T-cell (primary cell): ENCODE measurements at places on chromosomes 4 and X.

GRCh38 chr4:176566769-176567168, 226.0 kb downstream of the VEGFC start:
- no peak for DNase-seq

- DNase-seq: no peak
Observed at GRCh38 chr4:35252866-35253265, 991.4 kb downstream of the ARAP2 start.

GRCh38 chr4:20176881-20177280, 74.8 kb upstream of the SLIT2 start:
- no peak for DNase-seq

DNA sequence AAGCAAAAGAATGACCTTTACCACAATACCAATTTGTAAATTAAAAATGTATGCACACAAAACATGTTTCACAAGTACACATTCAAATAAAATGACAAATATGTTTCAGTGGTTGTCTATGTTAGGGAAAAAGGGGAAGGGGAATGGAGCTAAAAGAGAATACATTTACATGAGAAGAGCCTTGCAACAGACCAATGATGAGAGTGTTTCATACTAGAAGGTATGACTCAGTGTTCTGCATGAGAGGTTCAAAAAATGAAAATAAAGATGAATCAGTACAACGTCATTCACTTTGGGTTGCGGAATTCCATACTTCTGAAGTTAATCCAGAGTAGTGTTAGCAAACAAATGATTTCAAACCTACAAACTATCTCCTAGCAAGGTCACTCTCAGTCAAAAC, 51.7 kb downstream of the RPGR start:
- no peak for DNase-seq

- DNase-seq: no peak
Observed at GRCh38 chrX:100297728-100298127, 112.3 kb downstream of the PCDH19 start.

- no peak for DNase-seq
Observed at GRCh38 chr4:13514722-13515121, 29.6 kb downstream of the NKX3-2 start.

DNA sequence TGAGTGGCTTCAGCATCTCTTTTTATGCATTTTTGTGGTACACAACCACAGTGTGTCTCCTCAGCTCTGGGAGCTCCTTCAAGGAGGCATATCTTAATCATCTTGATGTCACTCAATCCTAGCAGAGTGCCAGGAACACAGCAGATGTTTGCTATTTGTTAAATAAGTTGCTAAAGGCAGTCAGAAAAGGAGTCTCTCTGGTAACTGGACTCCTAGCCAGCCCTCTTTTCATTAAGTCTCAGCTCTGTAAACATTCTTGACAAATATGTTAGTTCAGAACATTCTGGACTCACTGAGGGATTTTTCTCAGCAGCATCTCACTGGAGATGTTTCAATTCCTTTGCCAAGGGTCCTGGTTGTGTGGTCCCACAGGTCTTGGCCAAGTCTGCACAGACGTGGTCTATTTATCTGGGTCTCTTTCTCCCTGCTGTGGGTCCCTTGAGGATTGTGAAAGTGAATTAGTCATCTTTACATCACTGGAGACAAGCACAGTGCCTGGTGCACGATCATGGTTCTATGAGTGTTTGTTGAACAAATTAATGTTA, 20.3 kb upstream of the FAM9C start:
- DNase-seq: no peak

DNA sequence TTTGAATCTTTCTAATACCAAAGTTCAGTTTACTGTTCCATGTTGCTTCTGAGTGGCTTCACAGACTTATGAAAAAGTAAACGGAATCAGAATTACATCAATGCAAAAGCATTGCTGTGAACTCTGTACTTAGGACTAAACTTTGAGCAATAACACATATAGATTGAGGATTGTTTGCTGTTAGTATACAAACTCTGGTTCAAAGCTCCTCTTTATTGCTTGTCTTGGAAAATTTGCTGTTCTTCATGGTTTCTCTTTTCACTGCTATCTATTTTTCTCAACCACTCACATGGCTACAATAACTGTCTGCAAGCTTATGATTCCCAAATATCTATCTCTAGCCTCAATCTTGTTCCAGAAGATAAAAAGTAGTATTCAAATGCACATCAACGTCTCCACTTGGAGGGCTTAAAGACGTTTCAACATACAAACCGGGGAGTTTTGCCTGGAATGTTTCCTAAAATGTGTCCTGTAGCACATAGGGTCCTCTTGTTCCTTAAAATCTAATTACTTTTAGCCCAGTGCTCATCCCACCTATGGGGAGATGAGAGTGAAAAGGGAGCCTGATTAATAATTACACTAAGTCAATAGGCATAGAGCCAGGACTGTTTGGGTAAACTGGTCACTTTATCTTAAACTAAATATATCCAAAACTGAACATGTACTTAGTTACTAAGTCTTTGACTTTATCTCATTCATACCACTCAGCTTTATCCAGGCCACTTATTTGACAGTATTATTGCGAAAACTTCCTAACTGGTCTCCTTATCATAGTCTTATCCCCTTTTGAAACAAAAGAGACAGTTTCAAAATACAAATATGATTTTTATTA, 3.6 kb upstream of the AFP start:
- DNase-seq: no peak

GRCh38 chr4:140252141-140252741, 98.3 kb upstream of the MAML3 start:
- no peak for DNase-seq

GRCh38 chr4:1798580-1799386, 5.7 kb downstream of the FGFR3 start:
- DNase-seq: no peak

DNA sequence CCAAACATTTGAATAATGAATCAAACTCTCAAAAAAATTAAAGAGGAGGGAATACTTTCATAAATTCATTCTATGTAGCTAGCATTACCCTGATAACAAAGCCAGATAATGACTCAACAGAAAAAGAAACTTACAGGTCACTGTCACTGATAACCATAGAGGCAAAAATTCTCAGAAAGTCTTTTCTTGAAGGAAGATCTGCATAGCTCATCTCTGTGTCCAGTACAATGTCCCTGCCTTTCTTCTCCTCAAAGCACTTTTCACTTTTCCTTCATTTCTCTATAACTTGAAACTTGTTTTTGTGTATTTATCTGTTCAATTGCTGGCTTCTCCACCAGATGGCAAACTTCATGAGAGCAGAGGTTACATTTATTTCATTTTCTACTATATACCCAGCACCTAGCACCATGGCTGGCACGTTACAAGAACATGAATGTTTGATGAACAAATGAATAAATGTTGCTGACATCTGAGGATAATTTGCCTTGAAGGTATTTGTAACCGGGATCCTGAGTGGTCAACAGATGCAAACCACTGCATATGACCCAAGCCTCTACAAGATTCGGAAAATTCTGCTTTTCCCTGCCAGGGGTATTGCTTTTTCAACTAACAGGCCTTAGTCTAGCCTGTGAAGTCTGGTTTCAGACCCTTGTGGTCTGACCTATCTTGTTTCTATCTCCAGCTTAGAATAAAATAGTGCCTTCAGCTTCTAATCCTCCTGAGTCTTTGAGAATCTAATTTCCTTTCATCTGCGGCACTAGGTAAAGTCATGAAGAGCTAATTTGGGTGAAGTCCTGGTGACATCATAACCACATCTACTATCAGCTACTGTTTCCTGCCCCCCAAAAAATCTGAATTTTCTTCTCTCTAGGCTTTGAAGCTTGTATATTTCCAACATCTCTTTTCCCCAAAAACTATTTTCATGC, 52.5 kb upstream of the ANTXR2 start:
- DNase-seq: peak; percentile 46

GRCh38 chr4:73668782-73669201, 48.6 kb upstream of the RASSF6 start:
- no peak for DNase-seq

DNA sequence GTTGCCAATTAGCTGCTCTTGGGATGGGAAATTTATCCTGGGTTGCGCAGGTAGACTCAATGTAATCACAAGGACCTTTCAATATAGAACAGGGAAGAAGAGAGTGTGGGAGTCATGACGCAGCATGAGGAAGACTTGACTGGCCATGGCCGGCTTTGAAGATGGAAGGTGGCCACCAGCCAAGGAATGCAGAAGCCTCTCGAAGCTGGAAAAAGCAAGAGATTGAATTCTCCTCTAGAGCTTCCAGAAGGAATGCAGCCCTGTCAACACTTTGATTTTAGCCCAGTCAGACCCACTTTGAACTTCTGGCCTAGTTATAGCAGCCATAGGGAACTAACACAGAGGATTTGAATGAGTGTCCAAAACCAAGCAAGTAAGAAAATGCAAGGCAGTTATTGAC, 14.7 kb upstream of the SH3KBP1 start:
- no peak for DNase-seq

GRCh38 chr4:17109126-17109525, 210.7 kb upstream of the LDB2 start:
- DNase-seq: no peak

DNA sequence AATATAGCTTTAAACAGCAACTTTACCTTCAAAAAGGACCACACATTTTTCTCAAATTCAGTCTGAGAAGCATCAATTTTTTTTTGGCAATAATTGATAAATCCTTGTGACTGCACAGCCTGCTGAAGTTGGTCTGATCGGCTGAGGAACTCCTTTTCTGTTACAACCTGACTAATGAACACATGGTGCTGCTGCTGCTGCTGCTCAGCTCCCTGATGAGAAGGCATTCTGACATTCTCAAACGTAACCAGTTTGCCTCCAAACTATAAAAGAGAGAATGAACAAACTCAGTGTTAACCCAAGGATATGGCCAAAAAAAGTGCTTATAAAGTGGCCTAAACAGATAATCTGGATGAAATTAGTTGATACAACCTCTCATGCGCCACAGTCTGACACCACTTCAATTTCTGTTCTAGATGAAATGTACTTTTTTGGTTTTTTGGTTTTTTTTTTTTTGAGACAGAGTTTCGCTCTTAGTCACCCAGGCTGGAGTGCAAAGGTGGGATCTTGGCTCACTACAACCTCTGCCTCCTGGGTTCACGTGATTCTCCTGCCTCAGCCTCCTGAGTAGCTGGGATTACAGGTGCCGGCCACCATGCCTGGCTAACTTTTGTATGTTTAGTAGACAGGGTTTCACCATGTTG, 26.5 kb downstream of the SEC31A start:
- DNase-seq: no peak

GRCh38 chrX:69503228-69503781, 821 bp upstream of the NALF2 start:
- no peak for DNase-seq

DNA sequence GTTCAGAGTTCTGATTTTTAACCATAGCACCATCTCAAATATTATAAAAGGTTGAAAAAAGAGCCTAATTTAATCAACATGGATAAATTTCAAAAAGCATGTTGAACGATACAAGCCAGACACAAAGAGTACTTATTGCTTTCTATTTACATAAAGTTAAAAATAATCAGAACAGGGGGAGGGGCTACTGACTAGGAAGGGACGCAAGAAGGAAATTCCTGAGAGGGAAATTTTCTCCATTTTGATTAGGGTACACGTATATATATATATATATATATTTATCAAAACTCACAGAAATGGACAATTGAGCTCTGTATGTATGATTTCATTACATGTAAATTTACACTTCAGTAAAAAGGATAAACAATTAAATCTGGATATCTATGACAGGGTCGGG, 482 bp upstream of the MBTPS2 start:
- DNase-seq: no peak

DNA sequence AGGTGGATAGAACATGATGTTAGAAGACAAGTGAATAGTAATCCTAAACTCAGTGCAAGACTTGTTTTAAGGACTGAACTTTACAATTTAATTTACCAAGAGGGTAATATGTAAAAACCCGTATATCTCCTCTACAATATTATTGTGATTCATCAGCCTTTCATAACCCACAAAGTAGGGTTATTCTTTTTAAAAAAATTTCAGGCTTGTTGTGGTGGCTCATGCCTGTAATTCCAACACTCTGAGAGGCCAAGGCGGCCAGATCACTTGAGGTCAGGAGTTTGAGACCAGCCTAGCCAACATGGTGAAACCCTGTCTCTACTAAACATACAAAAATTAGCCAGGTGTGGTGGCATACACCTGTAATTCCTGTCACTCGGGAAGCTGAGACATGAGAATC, 7.2 kb downstream of the IBSP start:
- DNase-seq: no peak

DNA sequence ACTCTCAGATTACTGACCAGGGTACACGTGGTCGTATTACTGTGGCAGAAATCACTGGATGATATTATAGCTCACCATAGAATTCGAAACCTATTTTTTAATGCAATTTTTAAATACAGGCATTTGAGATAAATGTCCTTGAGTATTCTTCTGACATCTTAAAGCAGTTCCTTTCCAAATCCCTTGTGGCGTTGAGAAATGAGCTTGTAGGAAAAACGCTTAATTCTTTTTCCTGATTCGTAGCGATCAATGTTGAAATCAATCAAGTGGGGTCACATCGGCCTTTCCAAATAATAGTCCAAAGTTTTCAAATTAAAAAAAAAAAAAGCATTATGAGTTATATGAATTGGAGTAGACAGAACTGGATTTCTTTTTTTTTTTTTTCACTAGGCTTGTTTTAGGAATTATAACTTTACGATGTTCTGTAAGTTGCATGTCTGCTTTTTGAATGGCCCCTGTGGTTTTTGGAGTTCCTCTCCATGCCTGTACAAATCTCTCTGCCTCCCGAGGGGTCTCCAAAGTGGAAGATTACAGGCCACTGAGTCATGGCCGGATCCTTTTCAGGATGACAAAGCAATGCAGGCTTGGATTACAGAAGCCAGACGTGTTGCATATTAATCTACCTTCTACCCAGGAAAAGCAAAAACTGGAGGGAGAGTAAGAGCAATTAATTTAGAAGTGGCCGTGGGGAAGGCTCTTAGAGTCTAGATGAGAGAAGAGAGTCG, 226.1 kb downstream of the SHOX start:
- DNase-seq: no peak

GRCh38 chr4:80336582-80336981, 1.1 kb downstream of the CFAP299 start:
- DNase-seq: no peak

DNA sequence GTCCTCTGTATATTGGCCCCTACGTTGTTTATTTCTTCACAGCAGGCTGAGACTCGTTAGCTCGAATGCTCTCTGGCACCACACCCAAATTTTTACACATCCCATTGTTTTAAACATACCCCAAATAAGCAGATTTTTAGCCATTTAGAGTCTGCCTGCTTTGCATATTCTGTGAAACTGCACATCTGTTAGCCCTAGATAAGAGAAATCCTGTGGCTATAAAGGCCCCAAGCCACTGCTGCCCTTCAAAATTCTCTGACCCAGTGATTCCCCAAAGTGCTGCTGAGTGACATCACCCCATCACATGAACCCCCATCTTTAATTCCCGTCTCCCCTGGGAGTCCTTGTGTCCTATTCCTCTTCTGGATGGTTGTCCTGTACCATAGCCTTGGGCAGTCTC, 20.8 kb downstream of the TEX13C start:
- DNase-seq: no peak

GRCh38 chr4:1030031-1030430, 18.6 kb downstream of the FGFRL1 start:
- no peak for DNase-seq

- DNase-seq: no peak
Observed at GRCh38 chrX:51608126-51608525, 10.6 kb downstream of the CENPVL3 start.
